Colonic mucosa (tissue), 4 donors: ENCODE measurements at places on chromosomes 6 and 20. TPM values are rescaled to one million over a fixed set of nuclear protein-coding genes. Genes with fewer than 3 reads are reported as not detected.

KIAA1755 gene
- 3.9 TPM for total RNA-seq

ECT2L gene
- total RNA-seq: not detected

SPEF1 gene
- not detected for total RNA-seq

HLA-DQA2 gene
- 0.67 TPM for total RNA-seq

MRAP2 gene
- total RNA-seq: 7.3 TPM

SLC22A3 gene
- total RNA-seq: 2.5 TPM

C6orf141 gene
- total RNA-seq: 10.4 TPM
